ENCODE measurements at places on chromosomes 3 and 15.
A peak's percentile ranks its signal among the peaks of the same experiment; 100 is the strongest.

- DNase-seq = no peak
These were observed 147.1 kb upstream of the ICE2 start for GRCh38 chr15:60626051-60626450.

DNA sequence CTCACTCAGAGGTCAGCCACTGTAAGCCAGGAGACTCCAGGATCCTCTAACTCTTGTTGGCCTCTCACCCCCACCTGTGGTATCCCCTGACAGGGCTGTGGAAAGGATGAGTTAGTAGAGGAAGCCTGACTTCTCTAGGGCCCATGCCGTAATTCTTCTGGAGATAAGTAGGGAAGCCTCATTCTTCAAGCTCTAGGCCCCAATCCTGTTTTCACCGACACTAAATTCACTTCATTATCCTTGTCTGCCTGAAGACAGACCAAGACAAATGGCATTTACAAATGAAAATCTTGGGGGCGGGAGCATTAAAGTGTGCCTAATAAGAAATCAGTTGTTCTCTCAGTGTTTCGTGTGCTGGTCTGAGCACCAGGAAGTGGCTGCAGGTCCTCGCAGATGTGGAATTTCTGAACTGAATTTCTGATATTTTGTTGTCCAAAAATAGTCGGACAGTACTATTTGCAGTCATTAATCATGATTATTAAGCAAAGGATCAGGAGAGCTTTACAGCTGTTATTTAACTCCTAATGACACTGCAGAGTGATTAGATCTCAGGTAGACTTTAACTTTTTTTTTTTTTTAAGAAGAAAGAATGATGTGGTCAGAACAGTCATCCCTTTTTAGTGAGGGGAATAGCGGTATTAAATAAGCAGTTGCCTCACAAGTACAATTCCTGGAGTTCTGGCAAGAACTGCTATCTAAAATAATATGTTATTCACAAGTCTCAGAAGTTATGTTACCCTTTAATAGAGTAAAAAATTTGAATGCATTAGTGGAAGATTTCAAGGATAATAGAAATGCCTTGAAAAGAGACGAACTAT, 58.4 kb downstream of the RBMS3 start:
- no peak for DNase-seq

DNA sequence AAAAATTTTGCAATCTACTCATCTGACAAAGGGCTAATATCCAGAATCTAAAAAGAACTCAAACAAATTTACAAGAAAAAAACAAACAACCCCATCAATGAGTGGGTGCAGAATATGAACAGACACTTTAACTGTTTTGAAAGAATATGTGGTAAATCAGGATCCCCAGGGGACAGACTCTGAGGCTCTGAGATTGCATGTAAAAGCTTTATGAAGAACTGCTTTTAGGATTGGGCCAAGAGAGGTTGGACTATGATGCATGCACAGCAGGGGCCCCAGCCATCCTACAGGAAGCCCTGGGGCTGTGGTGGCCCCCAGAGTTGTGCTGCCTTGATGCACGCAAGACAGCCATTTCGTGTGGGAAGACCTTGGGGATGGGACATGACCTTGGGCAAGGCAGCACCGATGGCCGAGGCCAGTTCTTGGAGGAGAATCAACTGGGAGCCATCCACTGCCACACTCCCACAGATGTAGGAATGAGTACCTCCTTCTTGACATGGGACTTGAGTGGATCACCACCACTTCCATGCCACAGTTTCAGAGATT, 298.1 kb upstream of the THBS1 start:
- peak; percentile 77 for DNase-seq

DNA sequence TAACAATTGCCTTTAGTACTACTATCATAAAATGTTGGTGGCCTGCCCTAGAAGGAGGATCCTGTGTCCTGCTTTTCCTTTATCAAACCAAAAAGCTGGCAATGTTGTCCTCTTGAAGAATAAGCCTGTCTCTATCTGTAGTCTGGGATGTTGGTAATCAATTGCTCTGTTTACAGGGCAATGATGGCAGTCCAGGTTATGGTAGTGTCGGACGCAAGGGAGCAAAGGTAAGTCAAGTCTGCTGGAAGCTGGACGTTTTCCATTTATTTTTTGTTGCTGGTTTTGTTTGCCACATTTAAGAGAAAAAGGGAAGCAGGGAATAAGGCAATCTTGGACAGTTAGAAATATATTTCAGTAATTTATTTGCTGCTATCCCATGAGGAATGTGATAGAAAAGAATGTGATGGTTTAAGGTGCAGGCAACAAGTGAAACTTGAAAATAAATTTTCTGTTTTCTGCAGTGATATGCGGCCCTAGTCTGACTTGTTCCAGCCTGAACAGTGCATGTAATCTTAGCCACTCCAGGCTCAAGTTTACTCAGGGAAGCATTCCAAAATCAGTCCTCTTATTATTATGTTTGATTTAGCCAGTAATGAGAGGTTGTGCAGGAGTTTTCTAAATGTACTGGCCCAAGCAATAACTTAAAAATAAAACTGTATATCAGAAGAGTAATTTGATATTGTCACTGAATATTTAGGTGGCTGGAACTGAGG, 110.3 kb downstream of the COL6A6 start:
- no peak for DNase-seq

GRCh38 chr3:58346368-58346767, 13.7 kb downstream of the PXK start:
- DNase-seq = no peak

GRCh38 chr3:13513051-13513912, 33.2 kb downstream of the HDAC11 start:
- peak; percentile 65 for DNase-seq

- peak; percentile 62 for DNase-seq
These were observed 77.9 kb upstream of the IGSF10 start for GRCh38 chr3:151538456-151539393.

DNA sequence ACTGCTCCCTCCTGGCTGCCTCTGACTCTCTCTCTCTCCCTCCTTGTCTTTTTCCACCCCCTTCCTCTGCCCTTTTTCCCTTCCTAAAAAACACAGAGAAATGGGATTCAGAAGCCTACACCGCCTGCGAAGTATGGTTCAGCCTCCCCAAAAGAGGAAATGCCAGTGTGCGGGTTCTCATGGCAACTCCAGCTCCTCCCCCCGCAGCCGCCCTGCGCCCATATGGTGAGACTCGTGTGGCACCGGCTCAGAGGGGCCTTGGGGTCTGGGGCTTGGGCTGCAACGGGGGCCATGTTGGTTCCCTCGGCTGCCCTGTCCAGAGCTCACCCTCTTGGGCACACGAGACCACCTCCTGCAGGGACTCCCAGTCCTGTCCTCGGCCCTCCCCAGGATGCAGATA, 23.6 kb upstream of the LINGO1 start:
- no peak for DNase-seq

- DNase-seq = no peak
These were observed 3.8 kb upstream of the ACAD9 start for GRCh38 chr3:128875556-128876120.

DNA sequence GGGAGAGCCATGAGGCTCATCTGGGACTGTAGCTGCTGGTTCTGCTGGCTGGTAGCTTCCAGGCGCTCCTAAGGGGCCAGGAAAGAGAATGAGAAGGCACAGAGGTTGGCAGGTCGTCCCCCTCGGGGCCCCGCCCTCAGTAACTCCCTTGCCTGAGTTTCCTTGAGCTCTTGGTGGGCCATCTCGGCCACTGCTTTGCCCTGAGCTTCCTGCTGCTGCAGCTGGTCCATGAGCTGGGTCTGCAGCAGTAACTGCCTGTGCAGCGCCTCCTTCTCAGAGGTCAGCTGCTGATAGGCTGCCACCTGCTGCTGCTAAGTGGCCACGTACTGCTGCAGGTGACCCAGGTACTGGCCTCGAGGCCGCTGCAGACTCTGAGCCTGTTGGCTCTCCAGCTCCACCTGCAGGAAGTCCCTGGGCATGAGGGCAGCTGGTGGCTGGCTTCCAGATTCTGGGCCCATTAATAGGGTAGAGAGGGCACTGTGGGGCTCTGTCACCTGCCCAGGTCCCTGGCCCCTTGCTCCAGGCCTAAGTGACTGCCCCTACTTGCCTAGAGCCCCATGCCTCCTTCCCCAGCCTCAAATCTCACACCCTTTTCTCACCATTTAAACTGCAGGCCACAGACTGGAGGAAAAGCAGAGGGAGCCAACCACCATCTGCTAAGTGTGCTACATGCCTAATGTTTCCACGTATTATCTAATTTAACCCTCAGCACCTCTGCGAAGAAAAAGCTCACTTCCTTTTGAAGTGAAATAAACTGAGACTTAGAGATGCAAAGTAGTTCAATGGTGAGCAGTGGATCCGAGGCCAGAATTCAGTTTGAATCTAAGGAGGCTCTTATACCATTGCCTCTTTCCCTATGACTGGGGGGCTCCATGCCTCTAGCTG, 10.8 kb upstream of the VPS33B start:
- DNase-seq = no peak

GRCh38 chr15:60417112-60417511, 19.3 kb upstream of the ANXA2 start:
- no peak for DNase-seq

DNA sequence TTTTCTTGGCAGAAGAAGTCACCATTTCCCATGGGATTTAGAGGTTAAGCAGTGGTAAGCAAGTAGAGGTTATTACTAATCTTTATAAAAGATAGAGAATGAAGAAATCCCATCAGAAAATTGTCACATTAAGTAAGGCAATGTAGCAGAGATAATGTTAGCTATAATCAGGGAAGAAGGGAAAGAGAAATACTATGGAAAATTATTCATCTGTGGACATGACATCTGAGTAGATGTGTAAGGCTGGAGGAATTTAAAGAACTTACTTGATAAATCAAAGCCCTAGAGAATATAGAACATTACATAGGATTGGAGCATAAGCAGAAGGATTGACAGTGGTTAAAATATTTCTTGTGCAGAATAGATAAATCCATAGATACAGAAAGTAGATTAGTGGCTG, 553.1 kb upstream of the CBLB start:
- DNase-seq = peak; percentile 45

- DNase-seq = peak; percentile 91
These were observed 254.8 kb upstream of the EOMES start for GRCh38 chr3:27976933-27977332.

- DNase-seq = no peak
These were observed 56.9 kb downstream of the CD200R1L start for GRCh38 chr3:112789787-112790186.

DNA sequence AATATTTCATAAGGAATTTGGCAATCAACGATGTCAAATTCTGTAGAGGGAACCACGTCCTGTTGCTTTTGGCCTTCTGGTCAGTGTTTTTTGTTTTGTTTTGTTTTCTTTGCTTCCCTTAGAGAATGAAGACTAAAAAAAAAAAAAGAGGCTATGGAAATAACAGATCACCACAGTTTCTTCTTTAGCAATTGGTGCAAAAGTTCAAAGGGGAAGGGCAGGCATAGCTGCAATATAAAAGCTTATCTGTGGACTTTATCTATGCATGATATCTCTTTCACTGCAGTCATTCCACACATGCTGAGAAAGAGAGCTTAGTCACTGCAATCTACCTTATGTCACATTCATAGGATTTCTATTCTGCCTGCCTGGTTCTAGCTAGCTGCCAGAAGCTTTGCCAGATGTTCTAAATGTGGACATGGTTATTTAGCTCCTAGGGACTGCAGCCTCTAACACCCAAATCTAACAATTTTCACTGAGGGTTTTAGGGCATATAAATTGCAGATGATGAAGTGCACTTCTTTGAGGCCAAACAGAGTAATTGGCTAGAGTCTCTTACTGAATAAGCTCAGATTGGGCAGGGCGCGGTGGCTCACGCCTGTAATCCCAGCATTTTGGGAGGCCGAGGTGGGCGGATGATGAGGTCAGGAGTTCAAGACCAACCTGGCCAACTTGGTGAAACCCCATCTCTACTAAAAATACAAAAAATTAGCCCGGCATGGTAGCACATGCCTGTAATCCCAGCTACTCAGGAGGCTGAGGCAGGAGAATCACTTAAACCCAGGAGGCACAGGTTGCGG, 637.2 kb downstream of the NTRK3 start:
- DNase-seq = peak; percentile 28

DNA sequence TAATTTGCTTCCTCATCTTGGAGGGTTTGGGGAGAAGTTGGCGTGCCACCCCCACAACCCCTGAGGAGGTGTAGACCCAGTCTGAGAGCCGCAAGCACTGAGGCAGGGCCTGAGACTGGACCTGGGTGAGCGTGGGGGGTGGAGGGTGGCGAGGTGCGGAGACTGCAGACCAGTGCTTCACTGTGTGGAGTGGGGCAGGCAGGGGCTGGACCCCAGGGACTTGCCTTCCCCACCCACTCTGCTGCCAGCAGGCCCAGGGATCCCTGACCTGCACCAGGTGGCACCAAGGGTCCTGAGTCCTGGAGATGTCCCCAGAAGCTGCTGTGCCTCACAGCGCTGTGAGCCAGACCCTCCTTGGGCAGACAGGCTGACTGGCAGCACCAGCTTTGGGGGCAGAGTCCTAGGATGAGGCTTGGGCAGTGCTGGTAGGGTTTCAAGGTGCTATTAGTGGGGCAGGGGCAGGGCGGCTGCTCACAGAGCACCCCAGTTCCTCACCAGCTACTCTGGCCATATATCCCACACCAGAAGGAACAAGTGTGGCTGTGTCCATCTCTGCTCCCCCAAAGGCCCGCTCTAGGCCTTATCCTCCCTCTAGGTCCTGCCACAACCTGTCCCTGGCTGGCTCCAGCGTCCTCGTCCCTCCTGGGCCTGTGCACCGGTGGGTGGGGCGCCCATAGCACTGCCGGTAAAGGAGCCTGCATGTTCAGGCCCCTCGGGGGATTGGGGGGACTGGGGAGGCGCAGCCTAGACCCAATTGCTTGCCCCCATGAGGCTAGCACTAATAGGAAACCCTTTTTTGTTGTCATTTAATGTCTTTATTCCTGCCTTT, 11.8 kb downstream of the ZBTB47 start:
- no peak for DNase-seq

DNA sequence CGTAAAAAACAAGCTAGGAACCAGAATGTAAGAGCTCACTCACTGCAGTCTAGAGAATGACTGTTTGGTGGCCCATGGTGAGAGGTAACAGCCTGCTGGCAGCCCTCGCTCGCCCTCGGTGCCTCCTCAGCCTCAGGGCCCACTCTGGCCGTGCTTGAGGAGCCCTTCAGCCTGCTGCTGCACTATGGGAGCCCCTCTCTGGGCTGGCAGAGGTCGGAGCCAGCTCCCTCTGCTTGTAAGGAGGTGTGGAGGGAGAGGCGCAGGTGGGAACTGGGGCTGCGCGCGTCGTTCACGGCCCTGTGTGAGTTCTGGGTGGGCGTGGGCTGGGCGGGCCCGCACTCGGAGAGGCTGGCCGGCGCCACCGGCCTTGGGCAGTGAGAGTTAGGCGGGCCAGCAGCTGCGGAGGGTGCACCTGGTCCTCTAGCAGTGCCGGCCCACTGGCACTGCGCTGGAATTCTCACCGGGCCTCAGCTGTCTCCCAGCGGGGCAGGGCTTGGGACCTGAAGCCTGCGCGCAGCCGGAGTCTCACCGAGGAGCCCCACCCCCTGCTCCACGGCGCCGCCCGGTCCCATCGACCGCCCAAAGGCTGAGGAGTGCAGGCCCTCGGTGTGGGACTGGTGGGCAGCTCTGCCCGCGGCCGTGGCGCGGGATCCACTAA, 420.6 kb downstream of the RBMS3 start:
- DNase-seq = no peak

- no peak for DNase-seq
These were observed 256.4 kb downstream of the NR2F2 start for GRCh38 chr15:96586901-96587300.

GRCh38 chr3:43327582-43327979, 41.2 kb downstream of the SNRK start:
- DNase-seq = no peak
